Erythroblast (primary cell): ENCODE measurements at places on chromosomes 5 and 9.
A peak's percentile ranks its signal among the peaks of the same experiment; 100 is the strongest.

GRCh38 chr5:55927861-55928655, 66.7 kb downstream of the IL6ST start:
- peak; percentile 25 for DNase-seq

DNA sequence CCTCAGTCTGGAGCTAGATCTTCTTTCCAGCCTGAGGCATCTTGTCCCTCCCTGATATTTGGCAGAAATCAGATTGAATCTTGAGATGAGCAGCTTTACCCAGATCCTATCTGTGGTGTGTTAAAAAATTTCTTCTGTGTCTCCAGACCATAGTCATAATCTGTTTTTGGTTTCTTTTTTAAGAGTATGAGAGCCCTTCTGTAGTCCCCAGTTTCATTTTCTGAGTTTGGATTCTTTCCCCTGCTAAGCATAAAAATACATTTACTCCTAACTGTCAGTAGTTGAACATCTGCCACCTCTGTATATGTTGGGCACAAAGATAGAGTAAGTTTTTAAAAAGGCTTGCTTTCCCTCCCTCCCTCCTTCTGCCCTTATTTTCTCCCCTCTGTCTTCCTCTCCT, 137.7 kb downstream of the CNTLN start:
- no peak for DNase-seq

DNA sequence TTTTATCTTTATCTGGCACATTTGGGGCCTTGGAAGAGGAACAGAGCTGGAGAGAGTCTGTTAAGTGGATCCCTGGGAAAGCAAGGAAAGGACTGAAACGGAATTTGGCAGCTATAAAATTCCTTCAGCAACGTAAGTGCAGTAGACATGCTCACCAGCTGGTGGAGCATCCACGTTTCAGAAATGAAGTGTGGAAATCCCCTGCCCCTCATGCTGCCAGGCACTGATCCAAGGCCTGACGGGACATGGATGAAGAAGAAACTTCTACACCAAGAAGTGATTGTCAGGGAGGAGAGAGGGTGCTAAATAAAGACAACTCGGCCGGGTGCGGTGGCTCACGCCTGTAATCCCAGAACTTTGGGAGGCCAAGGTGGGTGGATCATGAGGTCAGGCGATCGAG, 209.3 kb downstream of the ROR2 start:
- no peak for DNase-seq

GRCh38 chr5:16600946-16601345, 15.9 kb downstream of the RETREG1 start:
- no peak for DNase-seq

- DNase-seq = no peak
These were observed 68.1 kb upstream of the RNF130 start for GRCh38 chr5:180139731-180140055.

GRCh38 chr5:112160652-112161391, 258.3 kb downstream of the EPB41L4A start:
- peak; percentile 97 for DNase-seq

DNA sequence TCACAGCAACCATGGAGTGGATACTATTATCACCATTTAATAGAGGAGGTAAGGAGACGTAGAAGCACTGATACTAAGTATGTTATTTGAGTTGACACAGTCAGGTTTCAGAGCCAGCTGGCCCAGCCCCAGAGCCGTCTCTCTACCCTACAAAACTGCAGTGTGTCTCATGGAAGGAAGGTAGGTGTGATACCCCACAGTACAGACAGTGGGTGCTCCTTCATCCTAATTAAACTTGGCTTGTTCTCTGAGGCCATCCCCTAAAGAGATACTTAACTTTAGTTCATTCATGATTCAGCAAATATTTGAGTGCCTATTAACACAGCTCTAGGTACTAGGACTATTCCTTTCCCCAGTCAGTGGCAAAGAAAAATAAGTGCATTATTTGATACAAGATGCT, 22.6 kb downstream of the PIP5K1B start:
- peak; percentile 69 for DNase-seq

DNA sequence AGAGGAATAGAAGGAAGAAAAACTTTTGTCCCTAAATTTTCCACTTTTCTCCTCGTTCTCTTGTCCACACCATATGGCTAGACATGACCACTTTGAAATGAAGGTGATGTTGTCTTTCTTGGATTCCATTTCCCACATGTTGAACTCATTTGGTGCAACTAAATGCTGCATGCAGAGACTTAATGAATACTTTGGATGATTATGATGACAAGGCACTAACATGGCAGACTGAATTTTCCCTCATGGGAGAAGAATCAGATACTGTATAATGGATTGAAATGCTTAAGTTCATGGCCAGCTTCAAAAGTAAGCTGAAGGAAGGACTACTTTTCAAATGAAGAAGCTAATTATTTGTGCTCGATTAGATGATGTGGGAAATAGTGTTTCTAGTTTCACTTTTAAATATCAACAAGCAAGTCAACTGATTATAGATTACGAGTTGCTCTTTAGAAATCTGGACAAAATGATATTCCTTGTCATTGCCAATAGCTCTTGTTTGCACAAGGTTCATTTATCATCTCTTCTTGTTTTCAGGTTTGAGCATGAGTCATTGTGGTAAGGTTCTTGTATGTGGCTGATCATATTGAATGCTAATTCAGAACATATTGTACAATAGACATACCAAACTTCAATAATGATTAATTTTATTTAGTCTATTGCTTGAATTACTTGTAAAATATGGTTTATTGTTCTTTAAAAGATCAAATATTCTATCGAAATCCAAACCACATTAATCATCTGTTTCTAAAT, 501.3 kb upstream of the FTMT start:
- DNase-seq = no peak

DNA sequence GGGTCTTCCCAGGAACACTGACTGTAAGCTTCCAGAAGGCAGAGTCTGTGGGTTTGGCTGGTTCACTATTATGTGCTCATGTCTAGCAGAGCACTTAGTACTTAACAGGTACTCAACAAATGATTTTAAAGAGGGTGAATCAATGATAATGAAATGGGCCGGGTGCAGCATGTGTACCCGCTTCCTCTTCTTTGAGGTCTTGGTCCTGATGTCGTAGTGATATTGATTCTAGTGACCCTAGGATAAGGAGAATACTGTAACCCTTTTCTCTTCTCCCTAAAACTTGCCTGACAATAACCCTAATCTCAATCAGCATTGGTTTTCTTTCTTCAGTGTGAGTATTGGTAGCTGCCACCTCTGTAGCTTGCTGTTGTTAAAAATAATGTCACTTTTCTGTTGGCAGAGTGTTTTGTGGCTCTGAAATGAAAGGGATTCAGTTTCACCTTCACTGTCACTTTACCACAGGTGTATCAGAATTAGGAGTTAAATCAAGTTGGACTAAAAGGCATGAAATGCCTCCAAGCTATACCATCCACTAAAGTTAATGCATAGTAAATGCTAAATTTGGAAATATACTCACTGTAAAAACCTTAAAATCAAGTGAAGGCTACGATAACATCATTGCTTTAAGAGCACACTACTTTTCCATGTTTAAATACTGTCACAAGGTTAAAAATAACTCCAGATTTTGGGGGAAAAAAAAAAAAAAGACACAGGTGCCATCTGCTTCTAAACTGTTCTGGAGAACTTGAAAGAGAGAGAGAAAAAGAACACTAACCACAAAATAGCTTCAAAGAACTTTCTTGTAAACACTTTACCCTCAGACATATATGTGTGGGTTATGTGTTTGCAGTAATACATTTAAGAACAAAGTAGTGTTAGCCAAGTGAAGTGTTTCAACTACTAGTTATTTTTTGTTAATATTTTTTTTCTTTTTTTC, 6.0 kb downstream of the CAMK4 start:
- DNase-seq = no peak

GRCh38 chr5:40932766-40933165, 23.5 kb downstream of the C7 start:
- DNase-seq = no peak

GRCh38 chr9:81841333-81841732, 86.9 kb upstream of the SPATA31D4 start:
- DNase-seq = no peak

DNA sequence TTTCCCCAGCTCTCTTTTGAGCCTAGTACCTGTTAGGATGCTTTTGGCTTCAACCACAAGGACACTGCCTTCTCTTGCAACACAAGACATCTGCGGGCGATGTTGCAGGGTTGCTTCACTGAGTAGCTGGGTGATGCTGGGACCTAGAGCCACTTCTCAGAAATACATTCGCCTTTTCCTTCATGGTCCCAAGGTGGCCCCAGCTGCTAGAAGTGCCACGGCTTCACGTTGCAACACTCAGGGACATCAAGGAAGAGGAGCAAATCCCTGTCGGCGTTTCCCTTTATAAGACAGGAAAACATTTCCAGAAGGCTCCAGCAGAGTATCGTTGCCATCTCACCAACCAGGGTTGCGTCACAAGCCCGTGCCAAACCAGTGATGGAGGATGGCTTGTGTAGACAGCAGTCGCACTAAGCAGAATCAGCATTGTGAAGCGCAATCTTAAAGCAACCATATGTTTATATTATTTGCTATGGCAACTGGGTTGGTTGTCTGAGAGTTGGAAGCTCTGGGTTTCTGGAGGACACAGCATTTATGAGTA, 62.7 kb downstream of the ANKRD33B start:
- DNase-seq = peak; percentile 33

GRCh38 chr9:8366161-8366926, 566.8 kb upstream of the DMAC1 start:
- no peak for DNase-seq

DNA sequence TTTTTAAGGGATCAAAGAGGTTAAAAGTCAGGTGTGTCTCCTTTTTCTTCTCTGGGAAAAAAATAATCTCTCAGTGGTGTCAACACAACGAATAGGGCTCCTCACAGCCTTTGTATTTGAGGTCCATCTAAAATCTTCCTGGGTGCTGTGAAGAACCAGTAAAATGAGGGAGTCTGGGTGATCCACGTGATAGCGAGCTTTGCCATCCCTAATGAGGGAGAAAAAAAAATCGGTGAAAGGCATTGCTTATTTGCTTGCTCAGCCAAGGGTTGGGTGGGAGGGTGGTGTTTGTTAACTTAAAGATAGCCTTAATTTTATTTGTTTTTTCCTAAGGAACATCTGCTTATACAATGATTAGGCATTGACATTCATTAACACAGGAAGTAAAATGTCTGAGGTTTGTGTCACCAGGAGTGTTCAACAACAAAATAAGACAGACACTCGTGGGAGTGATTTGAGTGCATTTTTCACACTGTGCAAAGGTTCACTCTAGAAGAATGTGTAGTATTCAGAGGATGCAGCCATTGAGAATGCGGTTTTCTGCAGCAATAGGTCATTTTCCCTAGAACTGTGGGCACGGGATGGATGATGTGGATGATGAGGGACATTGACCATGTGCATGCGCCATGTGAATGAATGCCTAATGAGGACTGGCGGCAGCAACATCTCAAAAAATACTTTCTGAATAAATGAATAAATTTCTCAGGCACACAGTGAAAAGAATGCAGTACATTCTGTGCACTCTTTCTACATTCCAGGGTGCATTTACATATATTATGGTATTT, 369.5 kb downstream of the NTRK2 start:
- DNase-seq = no peak

- DNase-seq = no peak
These were observed 188.7 kb upstream of the RAD23B start for GRCh38 chr9:107094370-107094769.

DNA sequence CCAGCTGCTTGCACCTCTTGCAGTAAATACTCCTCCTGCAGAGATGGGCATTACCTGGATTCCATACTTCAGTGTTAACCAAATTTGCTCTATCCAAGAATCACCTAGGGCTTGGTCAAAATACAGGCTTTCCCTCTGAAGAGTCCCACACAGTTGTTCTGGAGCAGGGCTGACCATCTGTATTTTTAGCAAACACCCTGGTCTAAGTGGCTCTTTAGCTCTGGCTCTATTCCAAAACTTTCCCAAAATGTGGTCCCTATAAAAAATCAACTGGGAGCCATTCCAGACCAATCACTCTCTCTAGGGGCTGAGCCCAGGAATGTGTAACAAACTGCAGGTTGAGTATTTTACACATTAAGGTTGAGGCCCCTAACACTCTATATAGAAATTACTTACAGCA, 153.7 kb downstream of the SPOCK1 start:
- DNase-seq = no peak

DNA sequence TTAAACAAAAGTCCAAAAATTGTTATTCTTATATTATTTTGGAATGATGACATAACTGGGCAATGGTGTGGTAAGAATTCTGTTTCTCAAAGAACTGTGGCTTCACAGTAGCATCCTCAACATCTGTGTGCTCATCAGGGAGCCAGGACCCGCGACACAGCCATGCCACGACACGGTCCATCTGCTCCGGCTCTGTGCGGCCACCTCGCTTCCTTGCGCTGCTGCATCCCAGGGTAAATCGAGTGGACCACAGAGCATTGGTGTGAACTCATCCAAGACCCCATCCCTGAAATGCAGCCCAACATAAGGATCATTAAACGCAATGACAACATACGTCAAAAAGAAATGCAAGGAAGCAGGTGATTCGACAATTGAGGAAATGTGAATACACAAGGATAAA, 15.3 kb downstream of the WHRN start:
- DNase-seq = no peak

DNA sequence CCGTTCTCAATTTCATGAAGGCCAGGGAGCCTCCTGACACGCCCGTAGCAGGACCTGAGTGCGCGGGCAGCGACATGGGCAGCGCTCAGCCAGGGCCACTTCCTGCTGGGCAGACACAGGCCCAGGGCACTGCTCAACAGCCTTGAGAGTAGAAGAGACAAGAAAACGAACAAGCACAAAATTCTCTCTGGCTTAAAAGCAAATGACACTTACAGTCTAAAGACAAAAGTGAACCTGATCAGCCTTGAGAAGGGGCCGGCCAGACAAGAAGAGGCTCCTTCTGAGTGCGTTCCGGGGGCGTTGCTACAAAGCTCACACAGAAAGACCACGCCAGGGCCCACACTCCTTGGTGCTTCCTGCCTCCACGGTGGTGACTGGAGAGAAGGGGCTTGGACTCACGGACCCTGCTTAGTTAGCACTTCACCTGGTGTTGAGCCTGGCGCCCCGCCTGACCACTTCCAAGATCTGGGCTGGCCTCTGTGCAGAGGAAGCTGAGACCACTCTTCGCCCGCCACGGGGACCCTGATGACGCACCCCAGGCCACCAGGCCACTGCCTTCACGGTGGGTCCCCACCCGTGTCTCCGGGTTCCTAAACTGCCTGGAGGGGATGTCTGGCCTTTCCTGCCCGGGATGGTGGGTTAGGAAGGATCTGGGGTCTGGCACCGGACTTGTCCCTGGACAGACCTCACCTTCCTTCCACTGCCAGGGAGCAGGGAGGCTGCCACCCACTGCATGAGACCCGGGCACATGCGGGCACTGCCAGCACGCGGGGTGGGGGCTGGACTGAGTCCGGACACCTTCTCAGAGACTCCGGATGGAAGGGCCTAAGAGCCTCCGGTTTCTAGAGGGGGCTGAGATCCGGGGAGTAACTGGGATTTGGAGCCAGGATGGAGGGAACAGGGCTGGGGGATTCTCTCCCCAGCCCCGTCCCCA, 1.3 kb downstream of the SLC12A7 start:
- DNase-seq = peak; percentile 33

GRCh38 chr9:129223551-129224208, 45.6 kb upstream of the IER5L start:
- no peak for DNase-seq

- no peak for DNase-seq
These were observed 1.9 kb upstream of the QRFP start for GRCh38 chr9:130898552-130898852.

GRCh38 chr5:123154886-123155445, 65.9 kb downstream of the PRDM6 start:
- DNase-seq = no peak

- no peak for DNase-seq
These were observed 5.2 kb downstream of the F2R start for GRCh38 chr5:76720988-76721569.
